CD4-positive, alpha-beta T cell treated with Interferon gamma for 1 hour (primary cell): ENCODE measurements at places on chromosomes 7 and 10.

GRCh38 chr10:126729314-126729870 is 58.9 kb upstream of the C10orf90 start:
- no peak for DNase-seq

DNA sequence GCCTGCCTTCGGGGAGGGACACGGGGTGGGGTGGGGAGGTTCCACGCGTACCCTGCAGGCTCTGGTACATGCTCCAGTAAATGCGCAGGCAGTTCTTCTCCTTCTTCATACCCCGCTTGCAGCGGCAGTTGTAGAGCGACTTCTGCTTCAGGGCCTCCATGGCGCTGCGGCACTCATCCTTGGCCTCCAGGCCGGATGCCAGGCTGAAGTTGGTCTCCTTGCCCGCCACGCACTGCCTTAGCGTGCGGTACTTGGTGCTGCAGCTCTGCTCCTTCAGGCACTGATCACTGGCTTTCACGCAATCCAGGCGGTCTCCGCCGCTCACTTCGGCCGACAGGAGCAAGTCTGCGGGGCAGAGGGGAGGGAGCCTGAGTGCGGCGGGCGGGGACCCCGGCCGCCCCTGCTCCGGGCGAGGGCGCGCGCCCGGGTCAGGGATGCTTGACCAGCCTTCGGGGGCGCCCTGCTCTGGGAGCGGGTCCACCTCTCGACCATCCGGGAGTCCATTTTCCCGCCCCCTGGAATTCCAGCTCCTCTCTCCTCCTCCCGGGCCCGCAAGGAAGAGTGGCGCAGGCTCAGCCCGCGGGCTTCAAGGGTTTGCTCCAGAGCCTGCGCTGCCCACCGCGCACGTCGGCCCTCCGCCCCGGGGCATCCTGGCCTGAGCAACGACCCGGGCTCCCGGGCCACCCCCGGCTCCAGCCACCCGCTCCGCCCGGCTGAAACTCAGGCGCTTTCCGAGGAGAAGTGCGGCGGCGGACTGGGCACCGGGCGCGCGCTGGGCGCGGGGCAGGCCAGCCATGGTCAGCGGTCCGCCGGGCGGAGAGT is 2.0 kb downstream of the GFRA1 start:
- no peak for DNase-seq

DNA sequence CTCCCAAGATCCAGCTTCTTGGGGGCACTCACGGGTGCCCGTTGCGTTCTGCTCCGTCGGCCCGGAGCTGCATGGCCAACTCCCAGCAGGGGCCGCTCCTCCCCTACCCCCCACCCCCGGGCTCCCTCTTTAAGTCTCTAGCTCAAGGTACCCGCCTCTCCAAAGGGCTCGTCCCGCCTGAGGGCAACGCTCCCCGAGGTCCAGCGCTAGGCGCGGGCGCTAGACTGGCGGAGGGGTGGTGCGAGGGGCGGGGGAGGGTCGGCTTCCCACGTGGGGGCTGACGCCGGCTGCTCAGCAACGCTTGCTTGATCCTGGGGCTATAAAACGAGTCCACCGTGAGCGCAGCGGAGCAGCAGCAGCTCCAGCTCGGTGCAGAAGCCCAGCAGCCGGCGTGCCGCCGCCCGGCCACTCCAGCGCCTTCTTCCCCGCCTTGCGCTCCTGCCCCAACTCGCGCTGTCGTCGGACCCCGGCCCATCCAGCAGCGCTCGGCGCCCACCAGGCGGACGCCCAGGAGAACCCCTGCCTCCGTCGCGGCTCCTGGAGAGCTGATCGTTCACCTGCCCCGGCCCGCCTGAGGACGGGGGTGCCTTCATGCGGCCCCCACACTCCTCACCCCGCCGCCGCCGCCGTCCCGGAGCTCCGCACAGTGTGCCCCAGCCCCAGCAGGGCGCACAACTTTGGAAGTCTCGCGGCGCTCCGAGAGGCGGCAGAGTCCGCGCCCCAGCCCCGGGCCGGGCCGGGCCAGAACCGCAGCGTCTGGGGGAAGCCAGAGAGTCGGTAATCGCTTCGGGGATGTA is at the start of gene ADRA2A:
Gene ADRA2A (plus strand): TSS at position 348 of the 797 bp plus-strand sequence. CDS start 968 bp downstream, outside the sequence.
- no peak for DNase-seq

DNA sequence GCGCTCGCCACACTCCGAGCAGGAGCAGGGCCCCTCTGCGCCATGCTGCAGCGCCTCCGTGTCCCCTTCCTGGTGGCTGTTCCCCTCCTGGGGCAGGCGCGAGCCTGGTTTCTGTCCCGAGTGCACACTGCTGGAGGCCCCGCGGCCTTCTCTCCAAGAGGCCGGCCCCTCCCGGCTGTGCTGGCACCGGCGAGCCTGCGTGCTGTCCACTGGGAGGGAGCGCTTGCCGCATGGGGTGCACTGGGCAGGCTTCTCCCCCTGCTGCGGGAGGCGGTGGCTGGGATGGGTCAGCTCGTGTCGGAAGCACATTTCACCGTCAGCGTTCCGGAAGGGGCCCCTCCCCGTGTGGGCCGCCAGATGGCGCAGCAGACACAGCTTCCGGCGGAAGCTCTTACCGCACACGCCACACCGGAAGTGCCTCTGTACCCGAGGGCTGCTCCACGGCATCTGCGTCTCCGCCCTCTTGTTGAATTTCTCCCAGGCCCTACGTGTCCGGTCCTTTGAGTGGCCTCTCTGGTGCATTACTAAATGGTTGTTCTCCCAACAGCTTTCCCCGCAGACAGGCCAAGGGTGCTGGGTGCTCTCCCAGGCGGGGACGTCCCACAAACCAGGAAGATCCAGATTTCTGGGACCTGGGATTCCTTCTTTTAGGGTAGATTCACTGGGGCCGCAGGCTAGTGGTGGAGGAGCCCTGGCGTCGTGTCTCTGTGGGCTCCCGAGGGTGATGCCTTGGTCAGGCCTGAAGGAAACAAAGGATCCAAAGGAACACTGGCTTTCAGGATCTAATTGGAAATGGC is 18.7 kb downstream of the ZNF786 start:
- peak; percentile 59 for DNase-seq

GRCh38 chr7:138941545-138941944 is 39.6 kb downstream of the KIAA1549 start:
- DNase-seq, result no peak

DNA sequence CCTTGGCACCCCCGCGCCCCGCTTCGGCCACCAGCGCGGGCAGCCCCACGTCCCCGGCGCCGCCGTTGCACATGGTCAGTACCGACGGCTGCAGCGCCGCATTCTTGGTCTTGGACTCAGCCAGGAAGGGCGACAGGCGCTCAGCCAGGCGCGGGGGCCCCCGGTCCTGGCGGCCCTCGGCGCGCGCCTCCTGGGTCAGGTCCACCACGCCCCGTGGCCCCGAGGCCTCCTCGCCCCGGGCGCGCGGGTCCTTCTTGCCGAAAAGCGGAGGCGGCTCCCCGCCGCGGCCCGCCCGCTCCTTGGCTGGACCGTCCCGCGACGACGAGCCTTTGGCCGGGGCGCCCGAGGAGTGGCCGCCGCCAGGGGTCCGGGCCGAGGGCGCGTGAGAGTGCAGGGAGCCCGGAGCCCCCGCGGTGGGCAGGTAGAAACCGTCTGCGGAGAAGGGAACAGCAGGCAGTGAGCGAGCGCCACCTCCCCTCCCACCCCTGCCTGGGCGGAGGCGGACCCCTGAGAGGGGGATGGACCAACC is 34.7 kb downstream of the TNRC18 start:
- no peak for DNase-seq

GRCh38 chr7:50666124-50666496 is 100.9 kb upstream of the DDC start:
- no peak for DNase-seq

DNA sequence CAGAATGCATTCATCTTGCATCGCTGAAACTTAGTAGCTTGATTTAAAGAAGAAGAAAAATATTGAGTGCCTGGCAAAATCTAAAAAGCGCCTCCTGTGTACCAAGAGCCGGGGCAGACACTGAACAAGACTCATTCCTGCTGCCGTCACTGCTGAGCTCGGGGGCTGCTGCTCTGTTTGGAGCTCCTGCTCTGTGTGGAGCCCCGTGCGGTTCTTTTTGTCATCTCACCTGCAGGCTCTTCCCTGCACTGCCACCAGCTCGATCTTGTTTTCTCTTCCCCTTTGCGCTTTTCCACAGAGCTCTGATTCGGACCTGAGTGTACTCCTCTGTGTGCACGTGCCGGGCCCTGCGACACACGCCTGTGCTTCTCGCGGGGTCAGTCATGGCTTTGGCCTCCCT is 462.1 kb upstream of the DPP6 start:
- DNase-seq, result no peak

GRCh38 chr10:114708717-114709335 is 50.8 kb upstream of the ABLIM1 start:
- no peak for DNase-seq

DNA sequence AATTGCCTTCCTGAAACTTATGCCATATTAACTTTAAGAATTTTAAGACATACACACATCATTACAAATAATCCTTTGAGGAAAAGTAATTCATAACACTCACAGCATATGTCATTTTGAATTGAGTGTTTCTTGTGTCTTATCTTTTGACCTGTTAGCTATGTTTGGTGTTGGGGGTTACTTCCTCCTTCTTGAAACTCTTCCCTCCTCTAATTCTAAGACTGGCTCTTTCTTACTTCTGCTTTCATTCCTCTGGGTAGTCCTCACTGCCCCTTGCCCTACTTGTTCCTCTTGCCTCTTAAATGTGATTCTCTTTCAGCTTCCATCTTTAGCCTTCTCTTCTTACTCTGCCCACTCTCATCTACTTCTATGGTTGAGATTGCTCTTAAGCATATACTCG is 28.3 kb upstream of the PIP4K2A start:
- DNase-seq, result no peak

- no peak for DNase-seq
Observed at GRCh38 chr10:32461203-32461602, 15.3 kb downstream of the CCDC7 start.

GRCh38 chr7:37284805-37285231 is 163.8 kb downstream of the ELMO1 start:
- peak; percentile 10 for DNase-seq

DNA sequence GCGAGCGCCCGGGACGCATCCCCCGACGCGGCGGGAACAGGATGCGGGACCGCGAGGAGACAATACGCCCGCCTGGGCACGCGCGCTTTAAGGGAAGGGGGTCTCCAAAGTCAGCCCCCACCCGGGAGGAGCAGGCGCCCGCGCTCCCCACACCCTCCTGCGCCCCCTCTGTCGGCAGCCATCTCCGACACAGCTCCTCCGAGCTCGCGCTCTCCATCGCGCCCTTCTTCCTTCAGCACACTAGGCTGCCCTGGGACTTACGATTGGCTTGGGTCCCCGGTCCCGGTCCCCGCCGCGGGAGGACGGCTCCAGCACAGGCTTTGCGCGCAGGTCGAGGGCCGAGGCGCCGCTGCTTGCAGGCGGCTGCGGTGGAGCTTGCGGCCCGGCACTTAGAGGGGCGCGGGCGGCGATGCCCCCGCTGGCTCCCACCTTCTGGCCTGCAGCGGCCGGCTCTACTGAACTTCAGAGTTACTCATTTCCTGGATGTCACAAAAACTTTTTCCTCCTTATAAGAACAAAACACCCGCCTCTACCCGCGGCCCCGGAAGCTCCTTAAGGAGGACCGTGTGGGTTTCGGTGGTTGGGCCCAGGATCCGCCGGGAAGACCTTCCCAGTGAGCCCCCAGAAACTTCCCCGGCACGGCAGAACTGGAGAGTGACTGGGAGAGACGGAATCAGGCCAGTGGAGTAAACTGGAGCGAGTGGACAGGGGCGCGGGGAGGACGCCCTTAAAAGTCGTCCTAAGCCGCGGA is at the start of gene ITPRIP:
Gene ITPRIP (minus strand): TSS at position 481 of the 751 bp plus-strand sequence. CDS start 22,414 bp downstream, outside the sequence.
- DNase-seq, result peak; percentile 70

- no peak for DNase-seq
Observed at GRCh38 chr10:113331961-113332360, 220.9 kb upstream of the HABP2 start.

DNA sequence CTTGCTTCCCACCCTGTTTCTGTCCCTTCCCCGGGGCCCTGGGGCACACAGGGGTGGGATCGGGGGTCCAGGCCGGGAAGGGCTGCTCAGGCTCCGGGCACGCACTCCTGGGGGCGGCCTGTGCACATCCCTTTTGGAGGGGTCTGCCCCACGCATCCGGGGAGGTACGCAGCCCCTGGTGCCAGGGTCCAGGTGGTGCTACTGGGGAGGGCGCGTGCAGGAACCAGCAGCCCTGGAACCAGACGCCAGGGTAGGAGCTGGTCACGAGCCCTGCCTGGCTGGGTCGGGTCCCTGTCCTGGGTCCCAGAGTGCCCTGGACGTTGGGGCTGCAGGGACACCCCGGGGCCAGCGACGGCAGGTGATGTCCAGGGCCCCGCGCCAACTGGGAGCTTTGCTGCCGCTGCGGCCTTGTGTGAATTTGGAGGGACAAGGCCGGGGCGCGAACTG is 53.4 kb downstream of the GLRX3 start:
- no peak for DNase-seq

- DNase-seq, result no peak
Observed at GRCh38 chr10:37067576-37067975, 57.8 kb upstream of the ANKRD30A start.

- no peak for DNase-seq
Observed at GRCh38 chr10:111075577-111076185, 1.1 kb upstream of the ADRA2A start.

- DNase-seq, result no peak
Observed at GRCh38 chr7:18020138-18020715, 7.4 kb downstream of the PRPS1L1 start.

DNA sequence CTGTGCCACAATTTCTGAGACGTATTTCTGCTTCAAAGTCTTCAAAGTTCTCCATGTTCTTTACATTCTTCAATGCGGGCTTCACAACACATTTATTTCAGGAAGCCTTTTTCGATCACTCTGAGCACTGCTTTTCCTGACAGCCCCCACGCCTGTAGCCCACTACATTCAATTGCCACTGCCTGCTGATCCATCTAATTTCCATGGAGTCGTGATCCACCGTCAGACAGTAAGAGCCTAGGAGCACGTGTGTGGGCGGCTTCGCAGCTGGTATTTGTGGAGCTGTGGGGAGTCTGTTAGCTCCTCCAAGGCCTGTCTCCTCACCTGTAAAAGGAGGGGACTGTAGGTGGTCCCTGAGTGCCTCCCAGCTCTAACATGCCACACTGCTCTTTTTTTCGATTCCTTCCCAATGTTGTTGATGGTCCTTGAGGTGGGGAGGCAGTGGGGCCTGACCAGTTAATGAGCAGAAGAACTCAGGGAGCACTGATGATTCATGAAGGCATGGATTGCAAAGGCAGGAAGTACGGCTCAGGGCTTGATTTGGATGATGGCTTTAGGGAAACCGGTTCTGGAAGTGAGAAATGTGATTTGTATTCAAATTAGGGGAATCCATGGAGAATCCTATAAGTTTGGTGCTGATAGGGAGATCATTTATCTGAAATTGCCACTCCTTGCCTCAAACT is 401.1 kb upstream of the PODXL start:
- no peak for DNase-seq
